ENCODE measurements at places on chromosomes 4 and X.

DNA sequence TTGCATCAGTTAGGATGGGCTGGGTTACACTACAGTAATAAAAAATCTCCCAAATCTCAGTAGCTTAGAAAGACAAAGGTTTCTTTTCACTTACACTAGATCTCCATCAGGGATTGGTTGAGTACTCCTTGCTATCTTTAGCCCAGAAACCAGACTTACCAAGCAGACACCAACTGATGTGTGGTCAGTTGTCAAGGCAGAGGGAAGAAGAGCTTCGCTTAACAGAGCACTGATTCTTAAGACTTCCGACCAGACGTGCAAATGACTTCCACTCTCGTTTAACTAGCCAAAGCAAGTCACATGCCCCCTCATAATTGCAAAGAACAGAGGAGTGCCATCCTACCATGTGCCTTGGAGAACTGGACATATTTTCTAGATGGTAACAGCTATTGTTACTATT, 5.7 kb upstream of the ZNF518B start:
- no peak for DNase-seq

DNA sequence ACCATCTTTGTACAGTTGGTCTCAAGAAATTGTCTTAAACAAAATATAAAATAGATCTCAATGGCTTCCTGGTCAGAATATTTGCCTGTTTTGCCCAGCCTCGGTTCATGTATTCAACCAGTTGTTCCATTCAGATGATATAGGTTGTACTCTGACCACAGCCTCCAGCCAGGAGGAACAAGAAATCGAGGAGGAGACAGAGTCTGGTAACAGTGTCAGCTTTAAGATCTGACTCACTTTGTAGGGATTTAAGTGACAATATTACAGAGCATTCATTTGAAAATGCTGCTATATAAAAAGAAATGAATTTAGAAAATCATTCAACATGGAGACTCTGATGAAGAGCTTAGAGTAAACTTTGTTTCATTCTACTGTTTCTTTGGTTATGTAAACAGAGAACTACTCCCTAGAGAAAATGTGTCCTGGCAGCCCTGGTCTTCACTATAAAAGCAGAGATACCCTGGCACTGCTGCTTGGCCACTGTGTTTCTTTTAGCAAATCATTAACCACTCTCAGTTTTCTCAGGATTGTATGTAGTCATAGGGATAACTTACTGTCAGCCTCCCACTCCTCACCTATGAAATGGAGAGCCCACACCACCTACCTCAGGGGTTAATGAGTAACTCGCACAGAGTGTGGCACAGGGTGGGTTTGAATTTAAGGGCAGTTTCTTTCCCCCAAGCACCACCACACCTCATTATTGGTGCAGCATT, 53.5 kb downstream of the PAGE2 start:
- no peak for DNase-seq

- DNase-seq, result no peak
Observed at GRCh38 chr4:184453365-184454160, 20.8 kb downstream of the IRF2 start.

DNA sequence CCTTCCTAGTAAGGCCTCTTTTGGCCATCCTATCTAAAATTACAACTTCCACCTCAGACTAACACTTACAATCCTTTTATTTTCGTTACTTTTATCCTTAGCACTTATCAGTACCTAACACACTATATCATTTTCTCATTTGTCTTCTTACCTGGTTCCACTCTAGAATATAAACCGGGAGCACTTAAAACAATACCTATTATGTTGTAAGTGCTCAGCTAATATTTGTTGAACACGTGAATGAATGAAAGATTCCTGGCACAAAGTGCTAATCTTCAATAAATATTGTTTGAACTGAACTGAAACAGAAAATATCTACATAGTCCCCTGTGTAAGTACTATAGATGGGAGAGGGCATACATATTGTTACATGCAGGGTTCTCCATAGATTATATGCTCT, 14.4 kb downstream of the MGARP start:
- peak; percentile 8 for DNase-seq

- no peak for DNase-seq
Observed at GRCh38 chr4:128394778-128395177, 107.2 kb upstream of the PGRMC2 start.

- DNase-seq, result no peak
Observed at GRCh38 chrX:116726806-116727205, 264.0 kb upstream of the CT83 start.

DNA sequence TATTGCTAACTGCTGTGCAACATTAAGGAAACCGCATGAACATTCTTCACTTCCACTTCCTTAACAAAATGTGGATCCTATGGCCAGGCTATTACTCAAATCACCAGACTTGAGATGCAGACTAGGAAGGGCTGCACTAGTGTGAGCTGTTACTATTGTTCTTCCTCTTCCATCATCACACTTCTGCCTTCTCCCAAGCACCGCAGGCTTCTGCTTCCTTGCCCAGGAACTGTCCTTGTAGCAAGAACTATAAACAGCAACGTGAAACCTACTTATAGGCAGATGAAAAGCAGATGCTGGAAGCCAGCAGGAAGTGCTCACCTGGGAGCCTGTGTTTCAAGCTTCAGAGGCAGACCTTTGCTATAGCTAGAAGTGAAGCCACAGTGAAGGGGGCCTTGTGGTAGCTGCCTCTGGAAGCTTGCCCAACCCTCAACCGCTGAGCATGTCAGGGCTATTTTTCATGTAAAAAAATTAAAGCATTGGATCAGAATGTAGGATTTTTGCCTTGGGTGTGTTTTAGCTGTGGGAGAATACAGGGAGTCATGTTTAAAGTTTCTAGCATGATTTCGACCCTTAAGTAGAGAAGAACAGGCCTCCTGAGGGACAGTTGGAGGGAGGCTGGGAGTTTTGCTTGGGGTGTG, 43.9 kb downstream of the CLNK start:
- DNase-seq, result no peak

- no peak for DNase-seq
Observed at GRCh38 chr4:153787061-153787560, 1.8 kb downstream of the SFRP2 start.

GRCh38 chr4:146488495-146489174, 33.1 kb downstream of the SLC10A7 start:
- no peak for DNase-seq

DNA sequence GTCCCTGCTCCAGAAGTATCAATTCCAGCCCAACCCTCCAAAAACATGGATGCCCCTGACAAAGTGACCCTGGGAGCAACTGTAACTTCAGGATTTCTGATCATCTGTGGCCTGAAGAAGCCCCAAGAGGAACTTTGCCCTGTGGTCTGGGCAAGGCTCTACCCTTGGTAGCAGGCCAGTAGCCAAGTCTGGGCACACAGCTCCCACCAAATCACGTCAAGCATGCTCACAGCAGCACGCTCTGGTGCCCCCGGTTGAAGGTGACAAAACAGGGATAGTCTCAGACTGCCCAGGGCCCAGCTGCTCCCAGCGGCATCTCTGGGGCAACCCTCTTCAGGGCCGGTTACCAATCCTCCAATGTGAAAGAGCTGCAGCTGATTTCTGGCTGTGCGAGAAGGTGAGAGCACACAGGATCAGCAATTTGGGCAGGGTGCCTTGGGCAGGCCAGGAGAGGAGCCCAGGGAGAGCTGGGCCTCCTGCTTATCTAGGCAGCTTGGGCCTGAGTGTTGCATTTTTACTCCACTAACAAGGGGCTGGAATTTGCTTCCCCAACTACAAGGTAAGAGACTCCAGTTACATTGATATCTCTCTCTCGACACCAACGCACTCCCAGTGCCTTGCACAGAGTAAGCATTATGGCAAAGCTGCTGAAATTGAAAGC, 418.1 kb downstream of the BCOR start:
- DNase-seq, result no peak

DNA sequence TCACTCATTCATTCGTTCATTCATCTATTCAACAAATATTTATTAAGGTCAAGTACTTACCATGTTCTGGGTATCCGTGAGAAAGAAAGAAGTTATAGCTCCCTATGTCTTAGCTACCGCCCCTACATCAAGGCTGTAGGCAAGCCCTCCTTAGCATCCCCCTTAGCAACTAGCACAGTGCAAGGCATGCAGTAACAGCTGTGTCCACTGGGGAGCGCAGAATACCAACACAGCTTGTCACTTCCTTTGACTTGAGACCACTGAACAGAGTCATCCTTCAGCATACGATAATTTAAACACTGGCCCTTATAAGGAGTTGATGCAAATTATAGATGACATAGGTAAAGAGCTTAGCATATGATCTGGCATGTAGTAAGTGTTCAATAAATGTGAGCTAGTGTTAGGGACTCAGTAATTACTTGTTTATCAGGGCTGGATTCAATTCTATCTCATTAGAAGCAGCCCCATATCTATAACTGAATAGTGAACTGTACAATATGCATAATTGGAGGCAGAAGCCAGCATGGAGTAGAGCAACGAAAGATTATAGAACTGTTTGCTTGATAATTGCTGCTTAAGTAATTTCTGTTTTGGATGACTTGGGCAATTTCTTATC, 8.7 kb downstream of the KIAA1210 start:
- DNase-seq, result no peak

DNA sequence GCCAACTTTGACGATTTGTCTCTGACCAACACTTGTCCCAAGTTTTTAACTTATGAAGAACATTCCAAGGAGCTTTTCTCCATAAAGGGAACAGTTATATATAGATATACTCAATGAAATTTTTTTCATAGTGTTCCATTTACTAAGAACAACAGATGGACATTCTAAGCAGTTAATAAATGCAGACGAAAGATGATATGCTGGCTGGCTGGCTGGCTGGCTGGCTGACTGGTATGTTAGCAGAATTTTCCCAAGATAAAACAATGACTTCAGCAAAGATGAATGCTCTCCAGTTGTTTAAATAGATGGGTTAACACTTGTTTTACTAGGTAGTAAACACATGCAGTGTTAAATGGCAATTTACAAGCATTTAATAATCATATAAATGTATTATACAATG, 62.2 kb downstream of the SPANXN3 start:
- DNase-seq, result no peak

DNA sequence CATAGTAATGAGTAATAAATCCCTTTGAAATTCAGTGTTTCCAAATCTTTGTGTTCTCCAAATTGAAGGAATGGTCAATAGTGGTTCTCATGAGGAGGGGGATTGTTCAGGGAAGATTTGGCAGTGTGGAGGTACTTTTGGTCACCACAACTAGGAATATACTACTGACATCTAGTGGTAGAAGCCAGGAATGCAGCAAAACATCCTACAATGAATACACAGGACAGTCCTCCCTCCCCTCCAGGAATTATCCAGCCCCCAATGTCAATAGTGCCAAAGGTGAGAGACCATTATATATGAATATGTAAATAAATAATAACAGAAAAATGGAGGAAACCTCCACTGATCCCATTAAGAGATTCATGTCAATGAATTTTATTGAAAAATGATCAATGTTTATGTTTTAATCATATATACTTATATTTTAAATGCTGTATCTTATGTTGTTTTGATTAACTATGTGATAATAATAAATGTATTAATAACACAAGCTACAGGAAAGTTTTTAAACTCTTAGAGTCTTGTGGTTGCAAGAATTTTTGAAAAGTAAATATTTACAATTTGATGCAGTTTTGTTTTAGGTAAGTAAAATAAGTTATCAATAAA, 14.4 kb upstream of the FAM9A start:
- DNase-seq, result peak; percentile 47

DNA sequence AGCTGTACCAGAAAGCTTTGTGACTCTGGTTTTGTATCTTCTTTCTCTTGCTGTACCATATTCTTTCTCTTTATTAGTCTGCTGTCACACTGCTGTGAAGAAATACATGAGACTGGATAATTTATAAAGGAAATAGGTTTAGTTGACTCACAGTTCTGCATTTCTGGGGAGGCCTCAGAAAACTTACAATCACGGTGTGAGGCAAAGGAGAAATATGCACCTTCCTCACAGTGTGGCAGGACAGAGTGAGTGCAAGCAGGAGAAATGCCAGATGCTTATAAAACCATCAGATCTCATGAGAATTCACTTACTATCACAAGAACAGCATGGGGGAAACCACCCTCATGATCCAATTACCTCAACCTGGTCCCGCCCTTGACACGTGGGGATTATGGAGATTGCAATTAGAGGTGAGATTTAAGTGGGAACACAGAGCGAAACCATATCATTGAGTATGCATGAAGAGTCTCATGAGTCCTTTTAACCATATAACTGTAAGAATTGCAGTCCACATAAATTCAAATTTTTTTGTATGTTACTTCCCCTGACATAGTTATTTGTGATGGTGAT, 67.4 kb upstream of the INPP4B start:
- DNase-seq, result no peak

GRCh38 chrX:22760513-22761057, 239.2 kb upstream of the DDX53 start:
- no peak for DNase-seq

DNA sequence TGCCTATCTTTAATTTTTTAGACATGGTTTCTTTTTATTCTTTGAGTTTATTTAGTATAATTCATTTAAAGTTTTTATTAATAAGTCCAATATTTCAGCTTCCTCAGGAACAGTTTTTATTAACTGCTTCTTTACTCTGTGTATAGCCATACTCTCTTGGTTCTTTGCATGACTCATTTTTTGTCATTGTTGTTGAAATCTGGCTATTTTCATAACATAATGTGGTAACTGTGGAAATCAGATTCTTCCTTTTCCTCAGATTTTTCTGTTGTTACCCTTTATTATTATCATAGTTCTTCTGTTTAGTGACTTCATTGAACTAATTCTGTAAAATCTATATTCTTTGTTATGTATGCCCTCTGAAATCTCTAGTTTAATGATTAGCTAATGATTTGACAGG, 124.9 kb upstream of the CYSLTR1 start:
- DNase-seq, result no peak

- DNase-seq, result no peak
Observed at GRCh38 chrX:36849407-36849806, 158.8 kb upstream of the FAM47C start.

DNA sequence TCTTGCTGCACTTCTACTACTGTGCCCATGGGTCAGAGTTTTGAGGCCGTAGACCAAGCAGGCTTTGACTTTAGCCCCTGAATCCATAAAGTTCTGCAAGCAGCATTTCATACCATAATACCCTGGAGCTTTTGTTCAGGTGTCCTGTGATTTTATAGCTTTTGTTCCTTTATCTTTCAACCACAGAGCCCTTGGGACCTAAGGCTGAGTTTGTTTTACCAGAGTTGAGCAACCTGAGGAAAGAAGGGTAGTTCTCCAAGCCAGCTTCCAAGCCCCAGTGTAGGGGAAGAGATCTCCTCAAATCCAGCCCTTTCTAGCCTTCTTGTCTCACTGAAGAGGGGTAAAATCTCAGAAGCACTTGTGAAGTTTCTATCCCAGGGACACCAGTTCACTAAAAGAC, 35.1 kb downstream of the MAGED2 start:
- no peak for DNase-seq

DNA sequence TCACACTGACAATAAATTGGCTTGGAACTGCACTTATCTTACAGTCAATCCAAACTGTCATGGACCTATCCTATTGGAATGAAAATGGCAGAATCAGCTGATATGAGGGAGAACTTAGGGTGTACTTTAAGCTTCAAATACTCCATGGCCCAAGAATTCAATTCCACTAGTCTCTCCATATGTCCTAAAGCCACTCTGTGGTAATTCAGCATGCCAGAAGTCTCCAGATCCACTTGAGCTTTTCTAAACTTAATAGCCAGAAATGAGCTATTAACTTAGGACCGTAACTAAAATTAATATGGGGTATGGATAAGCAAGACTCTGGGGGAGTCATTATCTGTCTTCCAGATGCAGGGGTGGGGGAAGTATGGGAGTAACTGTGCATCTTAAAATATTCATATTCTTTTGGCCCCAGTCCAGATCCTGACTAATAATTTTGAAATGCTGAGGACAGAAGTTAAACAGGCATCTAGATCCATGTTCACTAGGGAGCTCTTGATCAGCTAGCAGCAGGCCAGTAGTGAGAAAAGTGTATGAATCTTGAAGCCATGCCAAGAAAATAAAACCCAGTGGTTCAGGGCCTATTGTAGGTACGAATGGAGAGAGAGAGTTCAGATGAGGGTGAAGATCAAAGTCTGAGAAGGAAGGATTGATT, 167.6 kb downstream of the DKK2 start:
- DNase-seq, result no peak
